ENCODE measurements at places on chromosomes 12 and 14.

- no peak for DNase-seq
These were observed 4.2 kb downstream of the RARG start for GRCh38 chr12:53227836-53228235.

GRCh38 chr14:98280436-98280835 lies 991.6 kb downstream of the BCL11B start:
- DNase-seq: no peak

DNA sequence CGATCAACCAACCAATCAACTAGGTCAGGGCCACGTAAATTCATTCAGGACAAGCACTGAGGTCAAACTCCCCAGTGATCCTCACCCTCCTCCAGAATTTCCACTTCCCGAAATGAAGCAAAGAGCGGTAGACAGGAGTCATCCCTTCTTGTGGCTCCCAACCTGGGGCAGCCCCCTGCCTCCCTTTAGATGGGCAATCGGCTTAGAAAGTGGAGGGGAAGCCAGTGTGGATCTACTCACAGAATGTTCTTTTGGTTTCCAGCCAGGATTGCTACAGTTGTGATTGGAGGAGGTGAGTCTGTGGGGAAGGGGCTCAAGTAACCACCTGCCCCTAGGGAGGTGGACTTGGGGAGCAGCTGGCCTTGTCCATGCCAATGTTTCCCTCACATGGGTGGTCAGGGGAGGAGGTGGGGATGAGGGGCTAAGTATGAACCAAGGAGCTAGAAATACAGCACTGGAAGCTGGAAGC lies 4.1 kb downstream of the IFI27 start:
- no peak for DNase-seq

DNA sequence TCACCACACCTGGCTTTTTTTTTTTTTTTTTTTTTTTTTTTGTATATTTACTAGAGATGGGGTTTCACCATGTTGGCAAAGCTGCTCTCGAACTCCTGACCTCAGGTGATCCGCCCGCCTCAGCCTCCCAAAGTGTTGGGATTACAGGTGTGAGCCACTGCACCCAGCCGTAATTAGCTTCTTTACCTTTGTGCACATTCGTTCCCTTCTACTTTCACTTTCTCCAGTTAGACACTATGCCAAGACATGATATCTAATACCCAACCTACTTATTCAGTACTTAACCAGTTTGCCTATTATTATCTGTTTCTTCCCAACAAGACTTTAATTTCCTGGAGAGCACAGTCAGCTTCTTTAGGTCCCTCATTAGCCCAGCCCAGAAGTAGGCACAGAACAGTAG lies 5.3 kb downstream of the STYK1 start:
- no peak for DNase-seq

DNA sequence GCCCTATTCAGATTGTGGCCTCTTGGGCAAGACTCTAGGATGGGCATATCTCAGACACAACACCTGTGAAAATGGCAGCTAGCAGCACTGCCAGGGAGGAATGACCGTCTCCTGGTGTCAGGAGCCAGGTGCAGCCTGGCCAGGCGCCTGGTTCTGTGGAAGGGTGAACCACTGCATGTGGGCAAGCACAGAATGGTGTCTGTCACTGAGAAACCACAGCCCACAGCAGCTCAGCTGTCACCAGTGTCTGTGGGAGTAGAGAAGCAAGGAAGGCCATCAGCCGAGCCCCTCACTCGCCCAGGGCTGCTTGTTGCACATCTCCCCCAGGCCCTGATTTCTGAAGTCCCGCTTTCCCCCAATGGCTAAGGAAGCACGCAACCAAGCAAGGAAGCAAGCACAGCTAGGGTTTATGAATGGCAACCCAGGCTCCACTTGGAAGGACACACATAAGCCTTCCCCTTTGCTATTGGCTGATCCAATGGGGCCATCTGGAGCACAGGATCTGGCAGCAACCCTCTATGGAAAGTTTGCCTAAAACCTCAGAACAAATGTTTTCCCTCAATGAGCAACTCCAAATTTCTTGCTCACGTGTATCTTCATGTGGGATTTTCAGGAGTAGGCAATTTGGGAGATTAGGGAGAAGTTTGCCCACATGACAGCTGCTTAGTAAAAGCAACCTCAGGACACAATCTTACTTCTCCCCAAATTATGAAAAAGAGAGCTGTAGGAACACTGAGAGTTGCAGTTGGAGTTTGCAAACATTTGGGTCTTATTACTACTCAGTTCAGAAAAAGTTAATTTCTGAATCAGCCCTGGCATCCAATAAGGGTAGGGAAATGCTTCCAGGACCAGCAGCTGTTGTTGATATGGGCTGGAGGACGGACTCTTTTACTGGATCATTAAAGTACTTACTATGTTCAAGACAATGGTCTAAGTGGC lies 44.7 kb downstream of the GPHB5 start:
- DNase-seq: no peak

DNA sequence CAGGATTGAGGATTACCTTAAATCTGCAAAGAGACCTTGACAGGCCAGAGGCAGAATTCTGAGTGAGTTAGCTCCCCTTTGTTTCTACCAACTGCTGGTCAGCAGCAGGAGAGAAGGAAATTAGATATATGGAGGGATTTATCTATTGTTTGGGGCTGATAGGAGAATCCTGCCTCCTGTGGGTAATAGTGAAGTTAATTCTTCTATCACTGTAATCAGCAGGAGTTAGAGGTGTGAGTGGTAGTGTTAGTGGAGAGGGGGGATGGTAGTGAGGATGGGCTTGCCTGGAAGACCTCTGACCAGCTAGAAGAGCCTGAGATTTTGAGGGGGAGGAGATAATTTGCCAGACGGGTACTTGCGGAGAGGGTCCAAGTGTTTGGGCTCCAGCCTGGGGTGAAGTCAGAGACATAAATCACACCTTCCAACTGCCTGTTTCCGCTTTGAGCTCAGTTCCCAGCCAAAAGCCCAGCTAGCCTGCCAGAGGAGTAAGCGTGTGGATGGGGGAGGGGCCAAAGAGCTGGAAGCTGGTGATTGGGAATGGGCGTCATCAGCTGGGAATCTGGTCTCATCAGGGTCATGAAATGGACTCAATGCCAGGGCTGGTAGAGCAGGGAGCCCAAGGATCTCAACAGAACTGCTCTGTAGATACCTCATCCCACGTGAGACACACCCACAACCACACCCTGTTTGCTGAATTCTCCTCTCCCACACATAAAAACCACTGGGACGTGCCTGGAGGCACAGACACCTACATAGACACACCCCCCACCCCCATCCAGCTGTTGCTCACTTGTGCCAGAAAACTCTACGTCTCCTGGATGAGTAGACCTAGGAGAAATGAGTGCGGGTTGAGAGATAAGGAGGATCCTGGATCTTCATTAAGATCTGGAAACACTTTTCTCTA lies 13.1 kb upstream of the ITGA5 start:
- DNase-seq: no peak

- no peak for DNase-seq
These were observed 29.7 kb downstream of the RAD9B start for GRCh38 chr12:110531741-110532333.

DNA sequence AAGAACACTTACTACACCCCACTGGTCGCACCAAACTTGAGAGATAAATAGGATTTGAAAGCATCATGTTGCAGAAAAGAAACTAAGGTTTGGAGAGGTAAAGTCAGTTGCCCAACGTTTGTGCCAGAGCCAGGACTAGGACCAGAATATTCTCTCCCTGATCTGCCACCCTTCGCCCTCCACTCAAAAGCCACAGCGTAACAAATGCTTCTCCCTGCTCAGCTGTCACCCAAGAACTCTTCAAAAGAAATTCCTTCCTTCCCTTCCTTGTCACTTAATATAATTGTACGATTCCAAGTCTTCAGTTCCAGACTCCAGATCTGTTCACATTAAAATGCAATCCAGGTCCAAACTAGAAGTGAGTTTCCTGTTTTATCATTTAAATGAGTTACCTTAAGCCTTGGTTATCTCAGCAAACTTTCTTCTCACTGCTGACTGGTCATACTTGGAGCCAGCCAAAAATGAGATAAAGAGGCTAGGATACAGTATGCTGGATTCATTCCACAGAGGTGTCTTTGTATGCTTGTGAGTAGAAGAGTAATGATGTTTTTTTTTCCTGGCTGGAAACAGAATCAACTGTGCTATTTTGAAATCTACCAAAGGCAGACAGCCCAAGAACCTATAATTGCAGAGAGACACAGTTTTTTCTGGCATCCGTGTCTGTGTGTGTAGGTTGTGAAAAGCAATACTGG lies 12.8 kb upstream of the PPFIBP1 start:
- DNase-seq: no peak

DNA sequence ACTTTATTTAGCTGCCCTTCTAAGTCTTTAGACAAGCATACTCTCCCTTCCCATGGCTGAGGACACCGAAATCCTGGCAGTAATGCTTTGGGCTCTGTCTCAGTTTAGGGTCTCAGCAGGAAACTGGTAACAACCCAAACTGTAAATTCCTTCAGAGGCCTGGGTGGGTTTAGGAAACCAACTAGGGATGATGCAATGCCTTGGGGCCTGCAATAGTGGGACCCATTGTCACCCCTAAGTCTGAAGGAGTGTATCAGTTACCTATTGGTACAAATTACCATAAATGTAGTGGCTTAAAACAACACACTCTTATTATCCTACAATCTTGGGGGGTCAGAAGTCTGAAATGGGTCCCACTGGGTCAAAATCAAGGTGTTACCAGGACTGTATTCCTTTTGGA lies 36.0 kb downstream of the DHRS2 start:
- DNase-seq: no peak

- no peak for DNase-seq
These were observed 3.2 kb upstream of the COX8C start for GRCh38 chr14:93343797-93344196.

GRCh38 chr14:21476523-21476924 lies 235 bp downstream of the RAB2B start:
- no peak for DNase-seq

- no peak for DNase-seq
These were observed 59.5 kb upstream of the TMX1 start for GRCh38 chr14:51180577-51180976.

Data from NCI-H460 (cell line).